ENCODE measurements at places on chromosomes 4 and X. TPM values are rescaled to one million over a fixed set of nuclear protein-coding genes. Genes with fewer than 3 reads are reported as not detected.

The EDA2R gene
- total RNA-seq = 2.7 TPM

The COX18 gene
- 17.5 TPM for total RNA-seq

The UGT2B17 gene
- not detected for total RNA-seq

The MAP9 gene
- 6.5 TPM for total RNA-seq

The TLR1 gene
- total RNA-seq = 0.49 TPM

The LEF1 gene
- 33.9 TPM for total RNA-seq

The DMD gene
- total RNA-seq = 1.7 TPM

The LONRF3 gene
- total RNA-seq = 10.3 TPM

The NSG1 gene
- total RNA-seq = 0.32 TPM

The TCEAL9 gene
- 28.1 TPM for total RNA-seq

The PAGE2 gene
- 116 TPM for total RNA-seq

The ANXA10 gene
- 0.50 TPM for total RNA-seq

The SHROOM4 gene
- total RNA-seq = 6.7 TPM

The ELF4 gene
- total RNA-seq = 6.3 TPM

The GLOD5 gene
- total RNA-seq = not detected

The PDZD4 gene
- 2.8 TPM for total RNA-seq

The GAB3 gene
- total RNA-seq = 0.04 TPM

The RHOXF2 gene
- total RNA-seq = not detected

The SRPX gene
- 140 TPM for total RNA-seq

The VSIG1 gene
- not detected for total RNA-seq

The SPATA4 gene
- total RNA-seq = 0.05 TPM

The TRIM2 gene
- 60.8 TPM for total RNA-seq

The MTNR1A gene
- total RNA-seq = 0.49 TPM

The C4orf51 gene
- total RNA-seq = not detected

The DCAF12L2 gene
- not detected for total RNA-seq

The NXF2 gene
- total RNA-seq = 2.0 TPM

The MFAP3L gene
- 1.2 TPM for total RNA-seq

The AR gene
- total RNA-seq = 3.4 TPM

All from A375 (cell line).